ENCODE measurements at places on chromosomes 16 and 17. TPM values are rescaled to one million over a fixed set of nuclear protein-coding genes. Genes with fewer than 3 reads are reported as not detected.

DNA sequence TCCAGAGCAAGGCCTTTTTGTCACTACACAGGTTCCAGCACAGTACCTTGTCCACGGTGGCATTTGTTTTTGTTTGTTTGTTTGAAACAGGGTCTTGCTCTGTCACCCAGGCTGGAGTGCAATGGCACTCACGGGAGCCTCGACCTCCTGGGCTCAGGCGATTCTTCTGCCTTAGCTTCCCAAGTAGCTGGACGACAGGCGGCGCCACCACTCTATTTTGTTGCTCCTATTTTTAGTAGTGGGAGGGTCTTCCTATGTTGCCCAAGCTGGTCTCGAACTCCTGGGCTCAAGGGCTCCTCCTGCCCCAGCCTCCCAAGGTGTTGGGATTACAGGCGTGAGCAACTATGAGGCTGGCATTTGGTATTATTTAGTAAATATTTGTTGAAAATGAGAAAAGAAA, 10.3 kb downstream of the MRC2 start:
- DNase-seq, result no peak

DNA sequence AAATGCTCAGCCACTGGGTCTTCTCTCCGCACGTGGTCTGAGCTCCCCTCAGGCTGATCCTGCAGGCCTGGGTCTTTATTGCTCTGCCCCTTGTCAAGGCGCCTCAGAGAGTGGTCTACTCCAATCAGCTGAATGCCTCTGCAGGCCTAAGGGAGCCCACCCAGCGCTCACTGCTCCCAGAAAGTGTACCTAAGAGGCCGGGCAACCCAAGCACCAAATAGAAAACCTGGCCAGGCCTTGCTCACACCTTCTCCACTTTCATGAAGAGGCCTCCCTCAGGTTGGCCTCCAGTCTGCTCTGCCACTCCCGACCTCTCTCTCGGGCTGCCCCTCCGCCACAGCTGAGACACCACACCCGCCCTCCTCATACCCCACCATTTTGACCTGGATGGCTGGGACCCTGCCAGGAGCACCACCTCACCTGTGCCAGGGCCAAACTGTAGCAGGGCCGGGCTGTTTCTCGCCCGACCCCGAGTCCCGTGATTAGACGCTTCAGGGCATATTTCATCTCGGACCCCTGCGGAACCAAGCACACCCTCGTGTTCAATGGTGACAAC, 665 bp downstream of the MYBBP1A start:
- DNase-seq, result no peak

GRCh38 chr17:9108146-9108545, 86.8 kb downstream of the NTN1 start:
- DNase-seq, result no peak

SPATA22 gene
- not detected for total RNA-seq

- DNase-seq, result no peak
Observed at GRCh38 chr17:5234645-5235576, at the start of gene SCIMP. Gene SCIMP (minus strand): TSS chr17:5234860. CDS start chr17:5234755, 105 bp downstream.

TMEM204 gene
- 0.22 TPM for total RNA-seq

PPL gene
- 4.7 TPM for total RNA-seq

- no peak for DNase-seq
Observed at GRCh38 chr16:84421081-84421937, 53.0 kb downstream of the ATP2C2 start.

DNA sequence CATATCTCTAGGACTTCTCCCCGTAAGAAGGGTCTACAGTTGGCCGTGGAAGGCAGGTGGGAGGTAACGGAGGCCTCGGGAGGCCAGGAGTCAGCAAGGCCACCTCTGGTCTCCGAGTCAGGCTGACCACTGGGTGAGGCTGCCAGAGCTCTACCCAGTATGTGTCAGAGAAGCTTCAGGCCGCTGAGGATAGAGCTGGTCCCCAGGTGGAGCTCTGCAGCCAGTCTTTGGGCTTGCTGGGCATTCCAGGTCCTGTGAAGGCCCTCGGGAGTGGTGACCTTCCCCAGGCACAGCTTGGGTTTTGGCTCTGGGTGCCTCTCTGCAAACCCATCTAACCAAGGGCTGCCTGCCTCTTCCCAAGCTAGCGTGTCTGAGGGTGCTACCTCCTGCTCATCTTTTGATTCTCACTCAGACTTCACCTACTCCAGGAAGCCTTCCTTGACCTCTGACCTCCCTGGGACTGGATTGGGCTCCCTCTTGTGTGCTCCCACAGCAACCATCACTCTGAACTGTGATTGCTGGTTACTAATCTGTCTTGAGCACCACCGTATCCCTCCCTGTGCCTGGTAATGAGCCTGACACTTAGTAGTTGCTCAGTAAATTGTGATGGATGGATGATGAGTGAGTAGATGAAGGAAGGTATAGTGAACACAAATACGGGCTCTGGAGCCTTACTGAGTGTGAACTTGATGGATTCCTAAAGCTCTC, 22.3 kb downstream of the RHBDL3 start:
- no peak for DNase-seq

- DNase-seq, result no peak
Observed at GRCh38 chr17:6064868-6065267, 5.3 kb upstream of the WSCD1 start.

Measured in glutamatergic neuron (in vitro differentiated cells).